Right hindlimb (tissue), 1 donor: ENCODE measurements at places on chromosomes 1 and 21.

- no peak for DNase-seq
Observed at GRCh38 chr1:31725134-31725533, 21.3 kb upstream of the COL16A1 start.

- no peak for DNase-seq
Observed at GRCh38 chr1:30845904-30846290, 62.7 kb downstream of the SDC3 start.

GRCh38 chr1:115648717-115649691 is 7.2 kb downstream of the VANGL1 start:
- no peak for DNase-seq

- DNase-seq = no peak
Observed at GRCh38 chr1:37043101-37043500, 8.8 kb upstream of the GRIK3 start.

GRCh38 chr1:53643881-53644390 is 95.0 kb downstream of the GLIS1 start:
- DNase-seq = peak; percentile 6

GRCh38 chr1:167716000-167716271 is 5.8 kb upstream of the MPZL1 start:
- no peak for DNase-seq

- DNase-seq = no peak
Observed at GRCh38 chr1:180198196-180198595, 31.9 kb upstream of the LHX4 start.

DNA sequence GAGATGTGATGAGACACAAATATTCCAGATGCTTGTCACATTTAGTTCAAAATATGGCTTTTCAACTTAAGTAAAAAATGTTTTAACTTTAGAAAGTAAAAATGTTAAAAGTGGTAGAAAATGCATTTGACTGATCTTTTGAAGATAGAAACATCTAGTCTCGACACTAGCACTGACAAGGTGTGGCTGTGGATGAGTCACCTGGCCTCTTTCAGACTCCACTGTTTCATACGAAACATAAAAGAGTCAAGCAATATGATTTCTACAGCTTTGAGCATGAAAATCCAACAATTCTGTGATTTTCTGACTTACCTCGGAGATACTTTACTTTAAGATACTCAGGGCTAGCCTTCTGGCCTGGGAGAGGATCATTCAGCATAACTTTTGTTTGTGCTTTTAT is 47.7 kb downstream of the TTC13 start:
- DNase-seq = no peak

GRCh38 chr1:157639800-157640199 is 41.9 kb upstream of the FCRL4 start:
- no peak for DNase-seq
